CD4-positive, alpha-beta T cell treated with Interleukin-2 at 100 ng/mL for 4 hours (primary cell): ENCODE measurements at places on chromosomes 12 and 14.

DNA sequence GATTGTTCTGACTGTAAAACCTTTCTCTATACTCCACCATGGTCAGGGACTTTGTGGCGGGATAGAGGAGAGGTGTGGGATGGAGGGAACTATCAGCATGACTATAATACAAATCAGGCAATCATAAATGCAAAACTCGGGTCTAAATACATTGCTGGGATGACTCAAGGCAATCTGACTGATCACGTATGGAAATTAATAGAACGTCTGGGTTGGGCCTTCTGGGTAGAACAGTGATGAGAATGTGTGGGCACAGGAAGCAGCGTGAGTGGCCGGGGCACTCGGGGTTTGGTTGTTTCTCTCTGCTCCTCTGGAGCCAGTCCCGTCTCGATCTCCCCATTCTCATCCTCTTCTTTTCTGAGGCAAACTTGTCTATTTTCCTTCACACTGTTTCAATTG is 485.8 kb downstream of the VRK1 start:
- DNase-seq: no peak

- DNase-seq: no peak
Observed at GRCh38 chr12:33115716-33116115, 219.1 kb upstream of the PKP2 start.

DNA sequence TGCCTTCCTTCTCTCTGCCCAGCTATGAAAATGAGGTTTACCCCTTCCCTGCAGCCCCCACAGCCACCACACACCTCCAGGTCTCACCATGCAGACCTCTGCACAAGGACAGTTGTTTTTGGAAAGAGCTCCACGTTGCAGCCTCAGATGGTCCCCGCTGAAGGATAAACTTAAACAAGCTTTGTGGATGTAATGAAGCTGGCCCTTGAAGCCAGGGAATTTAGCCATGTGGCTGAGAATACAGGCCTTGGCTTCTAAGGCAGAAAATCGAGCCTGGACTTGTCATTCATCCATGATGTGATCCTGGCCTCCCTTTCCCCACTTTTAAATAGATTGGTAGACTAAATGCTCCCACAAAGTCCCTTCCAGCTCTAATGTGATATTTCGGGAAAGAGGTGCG is 79.4 kb downstream of the TBX3 start:
- no peak for DNase-seq

DNA sequence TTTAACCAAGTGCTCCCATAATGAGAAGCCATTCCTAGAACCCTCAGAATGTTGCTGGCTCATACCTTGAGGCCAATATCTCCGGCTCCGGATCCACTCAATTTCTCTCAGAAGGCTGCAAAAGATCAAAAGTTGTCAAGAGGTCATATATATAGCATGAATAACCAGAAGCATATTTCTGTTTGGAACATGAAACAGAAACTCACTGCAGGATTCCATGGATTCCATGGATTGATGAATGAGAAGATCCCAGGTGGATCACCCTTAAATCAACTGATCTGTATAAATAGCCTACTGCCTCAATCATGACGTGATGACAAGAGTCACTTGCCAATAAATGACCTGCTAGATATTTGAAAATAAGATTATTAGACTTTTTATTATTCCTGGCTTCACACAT is 3.3 kb upstream of the NT5DC3 start:
- DNase-seq: no peak
